Fibroblast of skin of back (primary cell): ENCODE measurements at places on chromosomes 12 and 14.

GRCh38 chr12:94184995-94185719 lies 36.8 kb downstream of the PLXNC1 start:
- DNase-seq = no peak

GRCh38 chr14:42222924-42223471 lies 616.3 kb downstream of the LRFN5 start:
- peak; percentile 52 for DNase-seq

DNA sequence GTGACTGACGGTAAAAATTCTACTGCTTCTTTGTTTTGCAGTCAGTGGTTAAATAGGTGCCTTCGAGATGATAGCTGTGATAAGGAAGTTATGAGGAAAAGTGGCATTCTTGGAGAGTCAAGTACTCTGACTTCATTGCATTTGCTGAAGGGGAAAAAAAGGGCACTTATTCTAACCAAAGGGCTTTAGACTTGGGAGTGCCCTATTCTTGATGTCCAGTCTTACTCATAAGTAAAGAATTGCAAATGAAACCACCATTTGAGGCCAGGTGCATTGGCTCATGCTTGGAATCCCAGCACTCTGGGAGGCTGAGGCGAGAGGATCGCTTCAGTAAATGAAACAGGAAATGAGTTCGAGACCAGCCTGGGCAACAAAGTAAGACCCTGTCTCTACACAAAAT lies 40.3 kb downstream of the BRAP start:
- DNase-seq = no peak

GRCh38 chr12:11765817-11766794 lies 116.6 kb downstream of the ETV6 start:
- peak; percentile 79 for DNase-seq

GRCh38 chr12:67966560-67966959 lies 22.7 kb upstream of the IFNG-AS1 start:
- DNase-seq = no peak

- peak; percentile 79 for DNase-seq
Measured at GRCh38 chr14:20610002-20610765, 19.0 kb upstream of the RNASE12 start.

DNA sequence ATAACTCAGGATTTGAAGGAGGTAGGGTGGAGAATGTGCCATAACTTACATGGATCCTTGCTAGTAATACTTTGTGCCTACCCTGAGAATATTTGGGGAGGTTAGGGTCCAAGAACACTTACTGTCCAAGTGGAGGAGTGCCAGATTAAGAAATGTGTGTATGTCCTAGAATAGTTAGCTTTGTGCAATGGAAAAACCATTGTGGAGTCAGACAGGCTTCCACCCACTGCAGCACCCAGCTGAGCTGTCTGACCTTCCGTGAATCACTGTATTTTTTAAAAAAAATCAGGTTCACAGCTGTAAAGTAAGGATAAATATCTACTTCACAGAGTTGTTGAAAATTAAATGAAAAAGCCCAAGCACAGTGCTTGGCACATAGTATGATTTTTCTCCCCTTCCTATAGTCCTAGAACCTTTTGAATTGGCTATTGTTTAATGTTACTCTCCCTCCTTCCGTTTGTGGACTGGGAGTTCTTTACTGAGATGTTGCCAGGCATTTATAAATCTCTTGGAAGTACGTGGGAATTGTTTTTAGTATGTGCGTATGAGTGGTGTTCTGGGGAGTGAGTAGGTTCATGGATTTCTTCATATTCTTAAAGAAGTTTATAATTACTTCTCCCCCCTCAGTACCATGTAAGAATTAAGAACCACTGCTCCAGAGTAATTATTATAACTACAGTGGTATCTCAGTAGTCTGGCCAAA lies 9.2 kb downstream of the RAB21 start:
- no peak for DNase-seq

- DNase-seq = no peak
Measured at GRCh38 chr12:19168644-19169043, 39.1 kb downstream of the PLEKHA5 start.

GRCh38 chr14:68285421-68286179 lies 466.0 kb downstream of the RAD51B start:
- peak; percentile 25 for DNase-seq

DNA sequence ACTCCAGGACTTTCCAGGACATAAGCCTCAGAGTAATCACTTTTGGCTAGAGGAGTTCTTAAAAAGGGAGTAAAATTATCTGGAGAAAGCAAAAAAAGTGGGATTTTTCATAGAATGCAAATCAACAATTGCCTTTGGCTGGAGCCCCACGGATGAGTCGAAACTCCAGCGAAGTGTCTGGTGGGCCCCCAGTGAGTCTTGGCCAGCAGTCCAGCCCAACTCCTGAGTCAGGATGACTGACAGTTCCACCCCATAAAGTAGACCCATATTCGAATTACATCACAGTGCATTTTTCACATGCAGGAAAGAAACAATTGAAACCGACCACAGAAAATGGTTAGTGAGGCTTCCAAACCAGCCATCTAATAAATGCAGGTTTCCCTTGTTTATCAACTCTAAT lies 265.7 kb downstream of the BCL11B start:
- peak; percentile 18 for DNase-seq

DNA sequence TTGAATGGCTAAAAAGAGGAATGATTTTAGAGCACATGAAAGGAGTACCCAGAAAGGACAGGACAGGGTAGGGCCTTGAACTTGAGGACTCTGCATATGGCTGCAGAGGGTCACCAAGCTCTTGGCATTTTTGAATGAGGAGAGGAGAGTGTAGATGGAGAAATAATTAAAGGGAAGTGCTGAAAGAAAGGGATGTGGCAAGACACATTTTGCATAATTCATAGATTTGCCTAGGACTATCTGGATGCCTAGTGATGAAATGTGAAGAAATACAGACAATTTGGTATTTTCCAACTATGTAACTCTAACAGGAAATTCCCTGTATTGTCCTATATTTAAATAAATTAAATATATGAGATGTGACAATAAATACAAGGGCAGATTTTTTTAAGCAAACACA lies 27.5 kb upstream of the MDM1 start:
- no peak for DNase-seq

GRCh38 chr14:22382955-22383354 lies 206.1 kb downstream of the DAD1 start:
- no peak for DNase-seq

DNA sequence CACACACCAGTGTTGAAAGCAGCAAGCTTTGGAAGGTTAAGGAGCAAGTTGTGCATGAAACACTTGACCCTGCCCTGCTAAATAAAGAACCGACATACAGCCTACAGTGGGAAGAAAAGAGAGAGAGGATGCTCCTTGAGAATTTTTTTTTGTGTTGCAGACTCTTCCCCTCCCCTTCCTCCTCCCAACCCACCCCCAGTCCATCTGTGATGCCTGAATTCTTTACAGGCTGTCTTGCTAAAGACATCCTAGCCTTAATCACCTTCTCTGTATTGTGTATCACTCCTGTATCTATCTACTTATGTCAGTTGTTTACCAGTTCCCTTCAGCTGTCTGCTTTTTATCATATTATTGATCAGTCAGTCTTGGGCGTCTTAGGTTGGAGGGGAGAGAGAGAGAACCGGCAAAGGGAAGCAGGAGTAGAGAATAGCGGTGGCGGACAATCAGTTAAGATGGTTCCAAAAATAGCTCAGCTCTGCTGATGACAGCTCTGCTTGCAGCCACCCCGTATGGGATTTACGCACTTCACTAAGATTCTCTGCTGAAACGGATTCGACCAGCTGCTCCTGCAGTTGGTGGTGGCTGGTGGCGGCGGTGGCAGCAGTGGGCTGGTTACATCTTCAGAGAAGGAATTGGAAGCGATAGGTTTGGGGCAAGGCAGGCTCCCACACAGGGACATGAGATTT lies 664.7 kb downstream of the NRXN3 start:
- DNase-seq = no peak

DNA sequence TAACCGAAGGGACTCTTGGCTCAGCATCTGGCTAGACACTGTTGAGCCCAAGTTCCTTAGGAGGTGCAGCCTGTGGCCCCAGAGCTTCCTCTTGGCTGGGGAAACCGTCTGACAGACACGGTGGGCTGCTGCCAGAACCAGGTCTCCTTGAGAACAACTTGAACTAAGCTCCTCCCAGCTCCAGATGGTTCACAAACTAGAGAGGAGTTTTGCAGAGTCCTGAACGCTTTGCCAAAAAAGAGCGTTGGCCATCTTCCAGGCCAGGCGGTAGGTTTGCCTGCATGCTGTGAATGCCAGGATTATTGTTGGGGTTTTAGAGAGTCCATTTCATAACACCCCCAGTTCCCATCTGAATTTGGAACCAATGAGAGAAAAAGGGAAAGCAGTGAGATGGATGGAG lies 399.8 kb downstream of the RGS6 start:
- DNase-seq = no peak

- DNase-seq = no peak
Measured at GRCh38 chr12:10842862-10843261, 6.4 kb downstream of the PRR4 start.

- peak; percentile 7 for DNase-seq
Measured at GRCh38 chr12:111792155-111792855, 25.6 kb downstream of the ALDH2 start.

GRCh38 chr14:104238424-104239184 lies 100.2 kb downstream of the KIF26A start:
- no peak for DNase-seq

DNA sequence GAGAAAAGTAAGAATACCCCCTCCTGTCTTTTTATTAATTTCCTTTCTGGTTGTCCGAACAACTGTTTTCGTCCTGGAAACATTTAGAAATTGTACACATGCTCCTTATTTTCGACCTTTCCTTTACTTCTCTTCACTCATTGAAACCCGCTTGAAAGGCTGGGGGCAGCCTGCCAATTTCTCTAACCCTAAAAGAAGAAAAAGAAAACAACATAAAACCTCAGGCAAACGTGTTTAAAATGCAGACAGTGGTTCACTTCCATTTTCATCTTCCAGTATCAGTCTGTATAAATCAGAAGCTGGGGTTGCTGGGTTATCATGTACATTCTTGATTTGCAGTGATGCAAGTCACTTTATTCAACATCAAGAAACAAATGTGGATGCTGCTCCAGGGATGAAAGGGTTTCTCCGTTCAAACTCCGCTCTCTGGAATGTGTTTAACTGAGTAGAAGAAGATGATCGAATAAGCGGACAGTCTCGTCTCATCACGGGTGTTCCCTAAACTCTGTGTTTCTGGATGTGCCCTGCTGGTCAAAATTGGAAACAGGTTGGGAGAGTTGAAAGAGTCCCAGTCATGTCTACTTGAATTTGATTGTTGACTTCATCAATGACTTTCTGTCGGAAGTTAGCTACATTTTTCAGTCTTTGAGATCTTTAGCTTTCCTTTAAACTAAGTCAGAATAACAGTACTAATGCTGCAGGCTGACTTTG lies 1042.2 kb downstream of the BCL11B start:
- no peak for DNase-seq

- DNase-seq = no peak
Measured at GRCh38 chr12:63228853-63229252, 77.9 kb upstream of the AVPR1A start.

- DNase-seq = no peak
Measured at GRCh38 chr14:104611881-104612280, 7.3 kb upstream of the TMEM179 start.

- no peak for DNase-seq
Measured at GRCh38 chr12:17104801-17105200, 498.8 kb upstream of the LMO3 start.

- no peak for DNase-seq
Measured at GRCh38 chr12:120010661-120011230, 21.7 kb downstream of the BICDL1 start.

DNA sequence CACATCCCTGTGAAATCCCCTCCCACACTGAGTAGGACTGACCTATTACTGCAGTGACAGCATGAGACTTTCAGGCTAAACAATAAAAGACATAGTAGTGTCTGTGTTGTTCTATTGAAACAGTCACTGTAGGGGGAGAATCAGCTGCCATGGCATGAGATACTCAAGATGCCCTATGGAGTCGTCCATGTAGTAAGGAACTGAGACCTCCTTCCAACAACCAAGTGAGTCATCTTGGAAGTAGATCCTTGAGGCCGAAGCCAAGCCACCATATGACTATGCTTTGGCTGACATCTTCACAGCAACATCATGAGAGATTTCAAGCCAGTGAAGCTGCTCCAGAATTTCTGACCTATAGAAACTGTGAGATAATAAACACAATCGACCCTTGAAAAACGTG lies 12.1 kb upstream of the LRP6 start:
- DNase-seq = no peak

DNA sequence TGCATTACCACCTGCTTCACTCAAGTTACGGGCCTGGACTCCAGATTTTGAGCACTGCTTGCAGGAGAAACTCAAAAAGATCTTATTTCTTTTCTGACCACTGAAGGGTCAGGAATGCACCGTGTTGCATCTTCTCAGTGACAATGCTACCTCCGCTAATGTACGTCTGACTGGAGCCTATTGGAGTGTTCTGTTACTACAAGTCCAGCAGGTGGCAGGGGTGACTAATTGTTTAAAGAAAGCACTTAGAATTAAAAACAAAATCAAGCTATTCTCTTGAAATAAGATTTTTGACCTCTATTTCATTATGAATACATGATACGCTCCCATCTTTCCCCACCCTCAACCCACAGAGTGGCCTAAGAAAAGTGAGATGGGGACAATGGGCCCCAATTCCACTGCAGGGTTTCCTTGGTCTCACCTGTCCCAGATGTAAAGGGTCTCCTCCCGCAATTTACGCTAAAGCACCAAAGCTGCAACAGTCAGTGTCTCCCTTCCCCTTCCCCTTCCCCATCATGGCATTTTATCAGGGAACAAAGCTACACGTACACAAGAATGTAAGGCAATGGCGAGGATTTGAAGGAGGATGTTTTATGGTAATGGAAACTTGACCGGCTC lies 2.2 kb downstream of the TBPL2 start:
- DNase-seq = peak; percentile 52

GRCh38 chr12:109927622-109928021 lies 27.5 kb downstream of the TCHP start:
- peak; percentile 59 for DNase-seq

DNA sequence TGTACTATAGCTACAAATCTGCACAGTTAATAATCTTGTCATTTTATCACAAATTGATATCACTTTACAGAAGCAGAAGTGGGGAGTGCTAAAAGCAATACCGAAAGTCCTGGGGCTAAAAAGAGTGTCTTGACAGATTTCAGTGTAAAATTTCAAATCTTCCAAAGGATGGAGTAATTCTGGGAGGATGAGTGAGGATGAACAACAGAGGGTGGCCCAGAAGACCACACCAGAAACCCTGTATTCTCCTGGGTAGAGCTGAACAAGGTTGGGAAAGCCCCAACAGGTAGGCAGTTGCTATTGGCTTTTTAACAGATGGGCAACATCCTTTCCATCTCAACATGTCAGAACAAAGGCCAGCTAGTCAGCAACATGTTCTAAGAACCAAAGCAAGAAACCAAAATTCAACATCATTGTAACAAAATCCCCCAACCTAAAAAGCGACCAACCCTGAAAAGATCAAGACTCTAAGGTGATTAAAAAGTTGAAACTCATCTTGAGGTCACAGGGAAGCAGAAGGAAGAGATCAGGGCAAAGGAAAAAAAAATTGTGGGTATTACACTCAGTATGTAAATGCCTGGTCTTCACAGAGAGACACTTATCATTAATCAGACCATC lies 38.8 kb downstream of the CBX5 start:
- no peak for DNase-seq

DNA sequence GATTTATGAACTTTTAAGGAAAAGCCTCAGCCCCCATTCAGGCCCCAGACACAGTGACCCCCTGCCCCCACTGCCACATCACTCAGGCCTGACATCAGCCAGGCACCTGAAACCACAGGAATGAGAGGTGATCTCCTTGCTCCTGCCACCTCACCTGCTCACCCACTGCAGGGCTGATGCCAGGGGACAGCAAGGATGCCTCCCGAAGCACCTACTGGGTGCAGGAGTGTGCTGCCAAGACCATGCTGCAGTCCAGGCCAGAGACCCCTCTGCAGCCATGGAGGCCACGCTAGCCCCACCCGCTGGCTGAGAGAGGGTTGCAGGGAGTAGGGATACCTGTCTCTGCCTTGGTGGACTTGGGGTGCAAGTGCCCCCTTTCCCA lies 18.6 kb upstream of the KRT7 start:
- DNase-seq = no peak
